ENCODE measurements at places on chromosomes 2 and 18. TPM values are rescaled to one million over a fixed set of nuclear protein-coding genes. Genes with fewer than 3 reads are reported as not detected.

The SLC5A7 gene
- total RNA-seq, result not detected

DNA sequence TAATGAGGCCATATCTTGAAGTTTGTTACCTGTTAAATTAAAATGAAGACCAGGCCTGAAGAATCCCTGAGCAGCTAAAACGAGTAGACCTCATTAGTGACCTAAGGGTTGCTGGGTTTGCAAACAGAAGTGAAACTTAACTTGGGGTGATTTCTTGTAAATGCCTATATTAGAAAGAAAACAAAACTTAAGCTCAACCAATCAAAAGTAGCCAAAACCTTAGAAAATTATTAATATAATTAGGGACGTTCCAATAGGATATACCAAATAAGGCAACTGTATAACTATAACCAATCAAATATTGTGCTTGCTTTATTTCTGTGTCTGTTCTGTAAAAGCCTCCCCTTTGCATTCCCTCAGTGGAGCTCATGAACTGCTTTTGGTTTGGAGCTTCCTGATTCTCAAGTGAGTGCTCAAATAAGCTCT lies 137.9 kb upstream of the VRK2 start:
- DNase-seq, result no peak

DNA sequence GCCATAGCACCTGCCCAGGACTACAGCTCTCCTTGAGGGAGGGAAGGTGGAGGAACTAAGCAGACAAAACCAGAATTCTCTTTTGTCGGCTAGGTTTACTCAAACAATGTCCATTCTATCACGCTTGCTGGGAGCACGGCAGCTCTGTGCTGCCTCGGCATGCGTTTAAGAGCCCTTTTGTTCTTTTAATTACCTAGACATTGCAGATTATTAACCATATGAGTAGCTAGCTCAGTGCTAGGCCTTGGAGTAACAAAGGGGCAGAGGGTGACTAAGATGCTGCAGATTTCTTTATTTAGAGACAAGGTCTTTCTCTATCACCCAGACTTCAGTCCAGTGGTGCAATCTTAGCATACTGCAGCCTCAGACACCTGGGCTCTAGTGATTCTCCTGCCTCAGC lies 11.1 kb downstream of the MSGN1 start:
- DNase-seq, result no peak

DNA sequence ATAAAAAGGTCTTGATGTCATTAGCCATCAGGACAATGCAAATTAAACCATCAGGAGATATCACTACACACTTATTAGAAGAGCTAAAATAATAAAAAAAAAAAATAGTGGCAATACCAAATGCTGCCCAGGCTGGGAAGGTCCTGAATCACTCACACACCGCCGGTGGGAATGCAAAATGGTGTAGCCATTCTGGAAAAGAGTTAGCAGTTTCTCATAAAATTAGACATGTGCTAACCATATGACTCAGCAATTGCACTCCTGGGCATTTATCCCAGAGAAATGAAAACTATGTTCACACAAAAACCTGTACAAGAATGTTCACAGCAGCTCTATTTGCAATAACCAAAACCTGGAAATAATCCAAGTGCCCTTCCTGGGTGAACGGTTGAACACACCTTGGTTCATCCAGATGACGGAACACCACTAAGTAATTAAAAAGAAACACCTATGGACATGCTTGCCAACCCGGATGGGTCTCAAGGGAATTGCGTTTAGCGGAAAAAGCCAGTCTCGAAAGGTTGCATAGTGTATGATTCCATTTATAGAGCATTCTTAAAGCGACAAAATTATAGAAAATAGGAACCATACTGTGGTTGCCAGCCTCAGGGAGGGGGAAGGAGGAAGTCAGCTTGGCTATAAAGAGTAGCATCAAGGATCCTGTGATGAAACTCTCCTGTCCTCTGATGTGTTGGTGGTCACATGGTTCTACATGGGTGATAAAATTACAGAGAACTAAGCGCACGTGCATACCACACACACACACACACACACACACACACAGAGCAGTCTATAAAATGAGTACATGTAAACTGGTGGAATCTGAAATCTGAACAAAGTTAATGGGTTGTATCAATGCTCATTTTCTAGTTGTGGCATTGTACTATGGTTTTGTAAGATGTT lies 4.6 kb downstream of the MBP start:
- no peak for DNase-seq

DNA sequence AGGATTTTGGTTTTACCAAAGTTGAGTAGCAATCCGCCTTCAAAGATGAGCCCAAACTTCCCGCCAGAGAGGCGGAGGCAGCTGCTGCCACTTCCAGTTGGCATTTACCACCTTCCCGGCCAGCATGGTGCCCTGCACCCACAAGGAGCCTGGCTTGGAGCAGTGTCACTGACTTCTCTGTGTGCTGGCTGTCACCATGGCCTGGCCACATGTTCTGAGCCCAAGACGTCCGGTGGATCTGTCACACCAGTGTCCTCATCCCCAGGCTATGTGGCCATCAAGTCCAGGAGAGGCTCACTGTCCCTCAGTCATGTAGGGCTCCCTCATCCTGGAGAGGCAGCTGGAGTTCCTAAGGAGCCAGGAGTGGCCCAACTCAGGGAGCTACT lies 100.6 kb downstream of the ACKR3 start:
- DNase-seq, result no peak
